ENCODE measurements at places on chromosomes 6 and 20.

DNA sequence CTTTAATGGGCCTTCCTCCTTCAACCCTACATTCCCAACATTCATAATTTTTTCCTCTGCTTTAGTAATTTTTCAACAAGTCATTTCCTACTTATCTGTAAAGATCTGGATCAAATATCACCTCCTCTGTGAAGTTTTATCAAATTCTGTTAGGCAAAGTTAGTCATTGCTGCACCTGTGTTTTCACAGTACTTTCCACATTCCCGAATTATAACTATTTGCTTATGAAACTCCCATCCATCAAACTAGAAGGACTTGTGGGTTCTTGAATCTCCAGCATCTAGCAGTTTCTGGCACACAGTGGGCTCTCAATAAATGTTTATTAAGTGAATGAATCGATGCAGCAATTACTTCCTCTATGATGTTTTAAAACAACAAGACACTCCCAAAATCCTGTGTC, 257.6 kb downstream of the HDGFL1 start:
- no peak for DNase-seq

- peak; percentile 83 for DNase-seq
Measured at GRCh38 chr20:23349338-23350195, 1.0 kb upstream of the NXT1 start.

DNA sequence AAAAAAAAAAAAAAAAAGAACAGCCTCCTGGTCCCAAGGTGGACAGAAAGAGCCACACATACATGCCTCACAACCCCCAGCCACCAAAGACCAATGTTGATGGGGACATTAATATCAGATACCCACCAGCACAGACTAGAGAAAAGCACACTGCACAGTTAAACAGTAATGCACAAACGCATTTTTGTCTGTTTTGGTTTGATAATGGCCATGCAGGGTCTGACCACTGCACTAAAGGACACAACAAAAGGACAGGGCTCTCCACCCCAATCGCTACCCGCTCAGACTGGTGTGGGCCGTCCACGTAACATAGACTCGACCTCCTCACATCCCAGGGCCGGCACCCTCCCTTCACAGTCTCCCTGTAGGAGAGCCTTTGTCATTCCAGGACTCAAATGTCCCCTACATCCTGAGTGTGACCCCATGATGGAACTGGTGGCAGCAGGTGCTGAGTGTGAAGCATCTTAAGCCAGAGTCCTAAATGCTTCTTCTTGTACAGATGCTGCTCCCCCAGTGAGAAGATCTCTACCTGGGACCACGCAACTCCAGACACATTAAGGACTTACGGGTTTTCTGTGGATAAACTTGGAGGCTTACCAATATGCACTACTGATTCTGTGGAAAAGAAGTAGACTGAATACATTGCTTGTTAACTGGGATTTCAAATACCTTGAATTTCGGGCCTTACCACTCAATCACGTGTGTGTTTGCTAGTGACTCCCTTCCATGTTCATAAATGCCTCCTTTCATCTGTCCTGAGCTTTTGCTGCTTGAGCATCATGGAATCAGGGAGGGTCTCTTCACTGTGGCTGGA, 28.0 kb downstream of the RRBP1 start:
- DNase-seq = no peak

GRCh38 chr6:93120154-93120742, 299.1 kb downstream of the EPHA7 start:
- DNase-seq = no peak

GRCh38 chr6:129555206-129555832, 154.7 kb downstream of the ARHGAP18 start:
- DNase-seq = no peak

DNA sequence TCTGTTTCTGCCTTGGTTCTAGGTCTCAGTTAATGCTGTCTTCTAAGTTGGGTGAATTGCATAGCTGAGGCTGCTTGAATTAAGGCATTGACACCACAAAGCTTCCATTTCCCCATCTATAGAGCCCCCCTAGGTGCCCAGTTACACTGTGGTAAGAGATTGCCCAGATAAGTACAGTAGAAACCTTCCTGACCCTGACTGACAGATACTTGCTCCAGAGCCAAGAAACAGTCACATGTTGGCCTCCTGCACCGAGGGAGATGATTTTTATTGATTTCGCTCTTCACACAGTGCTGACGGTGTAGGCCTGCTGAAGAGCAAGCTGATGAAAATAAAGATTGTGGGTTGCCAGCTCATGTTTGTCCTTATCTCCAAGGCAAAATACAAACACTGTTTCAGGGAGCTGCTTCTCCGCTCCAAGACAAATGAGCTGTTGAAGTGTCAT, 67.9 kb downstream of the TRMT11 start:
- DNase-seq = no peak

DNA sequence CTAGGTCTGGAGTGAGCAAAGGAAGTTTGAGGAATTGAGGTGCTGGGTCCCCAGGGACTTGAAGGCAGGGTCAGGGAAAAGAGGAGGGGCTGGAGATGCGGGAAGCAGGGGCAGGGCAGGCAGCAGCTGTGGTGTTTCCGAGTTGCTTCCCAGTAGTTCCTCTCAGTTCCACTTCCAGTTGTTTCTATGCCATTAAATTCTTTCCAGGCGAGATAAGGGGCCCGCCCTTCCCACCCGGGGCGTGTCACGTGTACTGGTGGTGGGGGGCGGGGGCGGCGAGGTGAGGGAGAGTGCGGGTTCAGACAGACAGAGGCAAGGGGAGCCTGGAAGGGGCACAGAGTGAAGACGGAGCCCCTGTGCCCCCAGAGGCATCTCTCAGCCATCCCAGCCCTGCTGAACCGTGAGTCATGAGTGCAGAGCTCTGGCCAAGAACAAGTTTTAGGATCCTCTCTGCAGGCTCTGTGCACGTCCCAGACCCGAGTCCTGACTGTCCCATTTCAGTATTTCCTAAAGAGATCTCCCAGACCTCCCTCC, 977 bp downstream of the TNXB start:
- no peak for DNase-seq

GRCh38 chr6:76677017-76677416, 604.6 kb upstream of the IMPG1 start:
- no peak for DNase-seq

DNA sequence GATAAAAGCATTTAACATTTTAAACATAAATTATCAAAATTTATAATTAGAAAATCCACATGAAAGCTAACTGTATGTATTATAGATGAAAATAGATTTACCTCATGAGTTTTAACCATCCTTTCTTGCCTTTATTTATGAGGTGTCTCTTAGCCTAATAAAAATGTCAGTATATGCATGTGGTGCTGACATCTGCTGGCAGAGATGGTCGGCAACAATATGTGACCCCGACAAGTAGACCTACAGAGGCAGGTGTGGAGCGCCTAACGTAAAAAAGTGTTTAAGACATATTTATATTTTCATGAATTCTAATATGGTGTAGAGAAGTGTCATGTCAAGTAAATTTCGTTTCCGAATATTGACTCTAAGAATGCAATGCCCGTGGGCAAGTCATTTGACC, 149.0 kb upstream of the FUT9 start:
- no peak for DNase-seq

DNA sequence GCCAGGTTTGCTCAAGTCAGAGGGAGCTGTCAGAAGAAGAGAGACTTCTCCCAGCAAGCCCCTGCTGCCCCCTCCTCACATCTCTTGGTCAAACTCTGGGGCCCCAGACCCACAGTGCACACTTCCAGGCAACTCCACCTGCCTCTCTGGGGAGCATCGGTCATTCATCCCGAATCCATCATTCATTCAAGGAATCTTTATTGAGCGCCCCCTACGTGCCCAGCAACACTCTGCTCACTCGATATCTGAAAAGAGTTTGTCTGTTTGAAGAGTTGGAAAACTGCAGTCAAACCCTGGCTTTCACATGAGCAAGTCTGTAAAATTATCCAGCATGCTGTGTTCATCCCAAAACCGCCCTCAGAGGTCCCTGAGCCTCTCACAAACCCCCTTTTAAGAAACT, 66.2 kb downstream of the PRR18 start:
- DNase-seq = no peak

DNA sequence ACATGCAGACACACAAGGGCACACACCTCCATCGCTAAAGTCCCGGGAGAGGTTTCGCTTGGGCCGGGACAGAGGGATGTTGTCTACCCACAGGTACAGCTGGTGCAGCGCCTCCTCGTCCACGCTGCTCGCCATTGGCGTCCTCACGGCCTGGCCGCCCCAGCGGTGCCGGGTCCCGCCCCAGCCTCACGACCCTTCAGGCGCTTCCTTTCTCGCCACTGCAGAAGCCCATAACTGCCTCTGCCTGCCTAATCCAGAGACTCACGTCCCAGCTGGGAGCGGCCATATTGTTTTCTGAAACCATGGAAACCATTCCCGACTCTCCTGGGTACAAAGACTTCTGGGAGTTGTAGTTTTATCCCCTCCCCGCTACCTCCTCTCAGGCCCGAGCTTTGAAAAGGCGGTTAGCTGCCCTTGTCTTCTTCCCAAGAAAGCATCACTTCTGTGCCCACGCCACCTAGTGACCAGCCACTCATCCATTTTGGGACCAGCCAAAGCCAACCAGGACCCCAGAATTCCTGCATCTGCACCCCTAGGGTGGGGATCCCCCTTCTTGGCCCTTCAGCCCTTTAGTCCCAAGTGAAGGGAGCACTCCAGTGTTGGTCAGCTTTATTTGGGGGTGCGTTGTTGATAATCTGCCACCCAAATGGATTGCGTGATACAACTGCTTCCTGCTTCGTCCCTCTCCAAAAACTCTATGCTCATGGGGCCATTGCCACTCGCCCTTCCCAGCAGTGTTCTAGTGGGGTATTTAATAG, at the start of gene SPEF1:
Gene SPEF1, minus strand, starts transcription at position 296 of the 758 bp plus-strand sequence. Its CDS starts 161 bp downstream, at position 135.
- peak; percentile 51 for DNase-seq

DNA sequence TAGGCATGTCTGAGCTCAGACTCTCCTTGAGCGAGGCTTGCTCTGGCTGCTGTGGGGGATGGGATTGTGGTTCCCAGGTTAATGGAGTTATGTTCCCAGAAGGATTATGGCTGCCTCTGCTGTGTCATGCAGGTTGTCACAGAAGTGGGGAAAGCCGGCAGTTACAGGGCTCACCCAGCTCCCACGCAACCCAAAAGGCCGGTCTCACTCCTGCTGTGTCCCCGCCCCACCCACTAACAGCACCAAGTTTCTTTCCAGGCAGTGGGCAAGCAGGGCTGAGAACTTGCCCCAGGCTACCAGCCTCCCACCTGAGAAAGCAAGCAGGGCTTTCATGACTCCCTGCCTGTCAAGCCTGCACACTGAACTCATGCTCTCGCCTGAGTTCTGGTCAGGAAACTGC, 750.5 kb downstream of the FRK start:
- peak; percentile 1 for DNase-seq

DNA sequence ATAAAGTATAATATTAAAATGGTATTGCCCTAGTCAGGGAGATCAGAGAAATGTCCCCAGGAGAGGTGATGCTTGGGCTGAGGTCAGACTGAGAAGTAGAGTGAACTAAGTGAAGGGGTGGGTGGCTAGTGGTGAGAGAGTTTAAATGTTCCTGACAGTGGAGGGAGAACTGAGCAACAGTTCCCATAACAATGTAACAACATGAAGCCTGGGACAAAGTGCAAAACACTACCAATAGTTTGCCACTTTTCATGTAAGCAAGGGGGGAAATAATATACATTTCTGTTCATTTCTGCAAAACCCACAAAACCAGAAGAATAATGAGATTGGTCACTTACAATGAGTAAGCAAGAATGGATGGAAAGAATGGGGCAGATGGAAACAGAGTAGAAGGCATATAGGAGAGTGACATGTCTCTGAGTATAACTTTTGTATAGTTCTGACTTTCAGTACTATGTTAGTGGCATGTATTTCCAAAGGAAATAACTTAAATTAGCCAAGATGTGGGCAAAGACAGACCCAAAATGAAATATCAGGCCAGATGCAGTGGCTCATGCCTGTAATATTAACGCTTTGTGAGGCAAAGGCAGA, 13.3 kb upstream of the FAXC start:
- no peak for DNase-seq

- DNase-seq = no peak
Measured at GRCh38 chr6:118350881-118351430, 197.1 kb upstream of the PLN start.

DNA sequence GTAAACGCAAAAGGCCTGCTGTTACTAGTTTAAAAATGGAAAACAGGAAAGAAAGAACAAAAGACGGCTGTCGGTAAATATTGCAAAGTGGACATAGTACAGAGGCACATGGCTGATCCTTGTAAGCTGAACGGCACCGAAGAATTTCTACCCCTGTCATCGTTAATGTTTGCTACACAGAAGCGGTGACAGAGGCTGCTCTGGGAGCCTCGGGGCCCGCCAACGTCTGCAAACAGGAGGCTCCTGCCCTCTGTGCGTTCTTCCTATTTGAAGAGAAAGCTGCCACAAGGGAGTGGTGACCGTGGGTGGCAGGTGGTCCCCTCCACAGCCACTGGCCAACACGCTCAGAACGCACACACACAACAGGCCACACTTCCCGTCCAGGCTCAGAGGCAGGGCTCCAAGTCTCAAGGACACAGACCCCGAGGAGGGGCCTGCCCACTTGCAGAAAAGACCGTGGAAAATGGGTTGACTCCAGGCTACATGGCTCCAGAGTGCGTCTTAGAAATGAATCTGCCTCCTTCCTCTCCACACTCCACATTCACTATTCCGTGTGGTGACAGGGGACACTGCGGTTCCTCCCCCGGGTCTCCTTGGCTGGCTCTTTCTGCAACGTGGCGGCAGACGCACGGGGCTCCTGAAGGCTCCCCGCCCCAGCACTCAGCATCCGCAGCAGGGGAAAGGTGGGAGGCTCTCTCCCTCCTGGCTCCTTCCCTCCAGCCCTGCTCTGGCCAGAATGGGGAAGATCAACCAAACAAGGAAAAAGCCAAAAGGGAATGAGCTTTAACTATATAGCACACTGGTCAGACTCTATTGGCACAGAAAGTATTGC, 64.5 kb downstream of the GMPR start:
- DNase-seq = no peak

GRCh38 chr6:150150821-150151646, 8.2 kb downstream of the PPP1R14C start:
- DNase-seq = no peak

DNA sequence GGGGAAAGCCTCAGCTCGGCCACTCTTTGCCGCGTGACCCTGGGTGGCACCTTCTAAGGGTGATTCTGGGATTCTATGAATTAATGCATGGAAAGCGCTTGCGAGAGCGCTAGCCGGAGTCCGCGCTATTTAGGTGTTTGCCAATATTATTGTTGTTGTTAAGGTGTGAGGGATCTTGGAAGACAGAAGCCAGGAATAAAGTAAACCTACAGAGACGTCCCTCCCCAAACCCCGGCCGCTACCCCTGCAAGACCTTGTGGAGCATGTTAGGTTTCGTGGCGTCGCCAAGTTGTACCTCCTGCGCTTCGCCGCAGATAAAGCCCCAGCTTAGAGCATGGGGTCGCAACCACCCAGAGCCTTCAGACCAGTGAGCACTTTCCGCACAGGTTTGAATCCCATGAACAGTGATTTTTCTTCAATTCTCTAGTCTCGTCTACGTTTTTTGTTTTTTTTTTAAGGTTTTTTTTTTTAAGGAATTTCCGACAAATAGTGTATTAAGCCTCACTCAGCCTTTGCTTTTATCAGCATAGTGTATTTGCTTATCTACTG, 16.9 kb upstream of the ZSCAN9 start:
- no peak for DNase-seq

DNA sequence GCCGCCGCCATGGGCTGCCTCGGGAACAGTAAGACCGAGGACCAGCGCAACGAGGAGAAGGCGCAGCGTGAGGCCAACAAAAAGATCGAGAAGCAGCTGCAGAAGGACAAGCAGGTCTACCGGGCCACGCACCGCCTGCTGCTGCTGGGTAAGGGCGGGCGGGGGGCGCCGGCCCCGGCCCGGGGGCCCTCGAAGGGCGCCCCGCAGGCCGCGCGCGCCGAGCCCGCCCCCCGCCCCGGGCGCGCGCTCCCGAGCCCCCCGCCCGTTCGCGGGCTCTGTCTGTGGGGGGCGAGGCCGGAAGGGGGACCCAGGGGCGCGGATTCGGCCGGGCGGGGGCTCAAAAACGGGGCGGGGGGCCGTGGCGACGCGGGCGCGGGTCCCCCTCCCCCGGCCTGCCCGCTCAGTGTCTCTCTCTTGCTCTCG, 39.2 kb downstream of the GNAS start:
- DNase-seq = peak; percentile 38

All from CD4-positive, alpha-beta T cell treated with Interleukin-6 for 4 hours (primary cell).